CD4-positive, alpha-beta memory T cell (primary cell): ENCODE measurements at places on chromosomes 6 and 20.

GRCh38 chr20:17665756-17666155 is 16.3 kb downstream of the RRBP1 start:
- no peak for DNase-seq

GRCh38 chr6:132814716-132815570 is 574 bp downstream of the RPS12 start:
- DNase-seq = no peak

DNA sequence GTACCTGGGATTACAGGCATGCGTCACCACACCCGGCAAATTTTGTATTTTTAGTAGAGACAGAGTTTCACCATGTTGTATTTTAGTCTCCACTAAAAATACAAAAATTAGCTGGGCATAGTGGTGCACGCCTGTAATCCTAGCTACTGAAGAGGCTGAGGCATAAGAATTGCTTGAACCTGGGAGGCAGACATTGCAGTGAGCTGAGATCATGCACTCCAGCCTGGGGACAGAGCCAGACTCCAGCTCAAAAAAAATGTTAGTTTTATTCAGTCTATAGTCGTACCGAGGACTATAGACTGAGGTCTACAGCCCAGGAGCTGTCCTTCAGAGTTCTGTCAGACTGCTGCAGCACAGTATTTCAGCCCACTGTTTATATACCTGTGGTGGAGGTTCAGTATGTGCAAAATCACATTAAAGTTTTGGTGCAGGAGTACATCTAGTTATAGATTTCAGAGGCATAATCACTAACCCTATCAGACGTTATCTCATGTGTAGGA is 3.6 kb upstream of the CASP8AP2 start:
- DNase-seq = no peak

- DNase-seq = peak; percentile 45
These were observed 76.2 kb downstream of the ATXN1 start for GRCh38 chr6:16684896-16685554.

DNA sequence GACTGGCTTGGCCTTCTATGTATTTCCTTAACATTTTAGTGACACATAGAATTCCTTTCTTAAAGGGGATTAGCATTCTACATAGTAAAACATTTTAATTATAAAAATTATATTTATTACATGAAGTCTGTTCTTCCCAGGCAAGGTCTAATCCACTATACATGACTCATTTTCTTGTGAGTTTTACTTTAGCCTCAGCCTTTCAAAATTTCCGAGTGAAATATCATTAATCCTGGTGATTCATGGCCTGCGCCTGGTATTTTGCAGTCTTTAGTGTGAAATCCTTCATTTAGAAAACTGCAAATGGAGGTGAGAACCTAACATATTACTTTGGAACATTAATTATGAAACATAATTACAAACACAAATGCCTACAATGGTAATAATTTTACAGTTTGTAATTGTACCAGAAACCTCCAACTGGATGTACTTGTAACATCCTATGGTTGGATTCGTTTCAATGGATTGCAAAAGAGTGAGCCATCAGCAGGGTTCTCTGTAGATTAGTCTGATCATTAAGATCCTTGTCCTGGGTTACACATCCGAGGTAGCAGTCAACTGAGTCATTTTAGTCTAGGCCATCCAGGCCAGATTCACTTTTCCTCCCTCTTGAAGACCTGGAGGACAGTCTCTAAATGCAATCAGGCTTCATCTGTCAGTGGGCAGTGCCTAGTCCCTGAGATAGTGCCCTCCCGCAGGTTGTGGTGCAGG is 272.0 kb downstream of the PACRG start:
- DNase-seq = no peak

- DNase-seq = no peak
These were observed 16.5 kb upstream of the NNAT start for GRCh38 chr20:37504404-37505096.

DNA sequence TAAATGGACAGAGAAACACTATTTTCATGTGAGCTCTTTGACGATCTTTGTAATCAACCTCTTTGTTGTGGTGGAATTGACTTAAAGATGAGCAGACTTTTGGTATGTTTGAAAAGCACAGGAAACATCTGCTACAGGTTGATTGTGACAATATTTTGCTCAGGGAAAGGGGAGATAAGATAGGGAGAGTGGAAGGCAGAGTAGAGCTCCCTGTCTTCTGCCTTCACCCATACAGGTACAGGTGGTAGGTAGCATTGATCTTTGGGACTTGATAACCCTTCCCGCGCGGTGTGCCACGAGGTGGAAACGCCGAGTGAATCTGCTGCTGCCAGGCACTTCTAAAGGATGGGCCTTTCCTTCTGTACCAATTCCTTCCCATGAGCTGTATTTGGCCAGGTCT is 183.6 kb downstream of the UTRN start:
- DNase-seq = peak; percentile 35

DNA sequence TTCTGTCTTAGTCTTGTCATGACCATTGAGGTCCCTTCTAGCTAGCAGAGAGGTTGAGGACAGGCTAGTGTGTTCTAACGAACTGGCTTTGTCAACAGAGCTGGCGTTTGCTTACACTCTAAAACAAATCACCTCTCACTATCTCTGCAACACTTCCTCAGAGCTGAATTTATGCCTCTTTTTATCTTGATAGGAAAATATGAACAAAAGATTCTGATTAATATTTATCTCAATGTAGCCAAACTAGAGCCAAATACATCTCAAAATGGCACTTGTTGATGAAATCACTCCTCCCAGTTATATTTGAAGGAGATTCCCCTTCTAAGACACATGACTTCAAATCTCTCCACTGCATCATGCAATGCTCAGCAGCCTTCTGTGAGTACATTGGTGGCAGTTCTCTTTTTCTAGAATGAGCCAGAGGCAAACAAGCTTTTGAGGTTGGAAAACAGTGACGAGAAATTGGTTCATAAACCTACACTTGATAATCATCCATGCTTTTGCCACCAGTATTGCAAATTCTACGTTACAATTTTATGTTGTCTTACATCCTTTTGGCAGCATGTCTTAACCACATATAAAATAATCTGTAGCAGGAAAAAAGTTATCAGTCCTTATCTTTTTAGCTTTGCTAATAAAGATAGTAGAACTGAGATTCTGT is 615.7 kb upstream of the CITED2 start:
- no peak for DNase-seq

GRCh38 chr6:140494321-140495108 is 1120.1 kb upstream of the CITED2 start:
- DNase-seq = no peak

DNA sequence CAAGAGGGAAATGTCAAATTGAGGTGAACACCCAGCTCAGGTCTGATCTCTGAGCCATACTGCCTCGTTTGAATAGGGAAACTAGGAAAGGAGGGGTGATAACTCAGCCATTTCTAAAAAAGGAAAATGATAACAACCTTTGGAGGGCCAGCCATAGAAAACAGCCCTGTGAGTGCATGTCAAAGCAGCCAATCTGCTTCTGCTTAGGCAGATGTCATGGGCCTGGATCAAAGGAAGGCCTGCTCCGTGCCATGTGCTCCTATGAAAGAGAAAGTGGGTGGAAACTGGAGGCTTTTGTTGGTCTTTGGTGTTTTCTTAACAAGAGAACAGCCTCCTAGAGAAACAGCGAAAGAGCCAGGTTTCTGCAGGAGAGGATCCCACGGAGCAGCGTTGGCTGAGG is 428.0 kb downstream of the DHX35 start:
- no peak for DNase-seq

- DNase-seq = no peak
These were observed 26.4 kb upstream of the ADGRG6 start for GRCh38 chr6:142275236-142276006.

GRCh38 chr6:158528826-158529225 is 31.1 kb upstream of the TMEM181 start:
- DNase-seq = no peak

DNA sequence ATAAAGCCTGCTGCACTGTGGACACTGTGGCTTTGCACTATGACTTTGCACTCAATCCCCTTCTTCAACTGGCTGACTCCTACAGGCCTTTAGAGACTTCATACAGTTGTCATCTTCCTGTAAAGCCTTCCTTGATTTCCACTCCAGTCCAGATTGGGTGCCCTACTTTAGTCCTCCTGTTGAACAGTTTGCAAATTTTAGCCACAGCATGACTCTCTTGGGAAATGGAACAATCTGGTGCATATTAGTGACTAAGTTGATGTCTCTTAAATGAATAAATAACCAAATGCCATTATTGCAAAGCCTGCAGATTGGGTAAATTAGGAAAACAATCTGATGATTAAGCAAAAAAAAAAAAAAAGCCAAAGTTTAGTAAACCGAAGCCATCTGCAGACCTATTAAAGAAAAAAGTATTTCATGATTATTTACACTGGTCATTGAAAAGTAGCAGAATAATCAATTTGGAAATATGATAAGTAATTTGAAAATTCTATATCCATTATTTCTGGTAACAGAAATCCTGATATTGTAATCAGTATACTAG is 12.6 kb downstream of the PLCB4 start:
- DNase-seq = no peak

DNA sequence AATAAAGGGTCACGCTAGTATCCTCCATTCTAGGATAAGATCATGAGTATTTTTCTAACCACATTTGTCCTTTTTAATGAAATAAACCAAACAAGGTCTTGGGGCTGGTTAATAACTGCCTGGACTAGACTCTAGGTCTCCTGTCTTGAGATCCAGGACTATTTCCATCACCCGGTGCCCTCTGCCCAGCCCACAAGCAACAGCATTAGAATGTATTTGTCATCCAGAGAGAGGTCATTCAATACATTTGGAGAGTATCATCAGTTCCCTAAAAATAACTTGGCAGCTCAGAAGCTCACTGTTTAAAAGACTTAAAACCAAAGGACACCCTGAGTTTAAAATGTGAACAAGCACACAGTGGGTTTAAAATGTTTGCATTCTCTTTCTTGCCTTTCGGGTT is 4.4 kb upstream of the RBM24 start:
- no peak for DNase-seq

DNA sequence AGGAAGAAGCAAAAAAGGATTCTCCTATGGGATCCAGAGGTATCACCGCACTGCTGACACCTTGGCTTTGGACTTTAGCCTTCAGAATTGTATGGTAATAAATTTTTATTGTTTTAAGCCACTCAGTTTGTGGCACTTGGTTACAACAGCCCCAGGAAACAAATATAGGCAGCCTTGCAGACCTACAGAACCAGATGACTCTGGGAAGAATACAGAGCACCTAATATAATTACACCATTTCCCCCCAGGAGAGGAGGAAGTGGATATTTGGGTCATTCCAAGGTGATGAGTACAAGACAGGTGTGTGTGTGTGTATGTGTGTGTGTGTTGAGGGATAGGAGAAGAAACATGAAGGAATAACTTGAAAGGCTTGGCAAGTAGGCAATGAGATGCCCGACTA is 84.2 kb upstream of the ENPP5 start:
- DNase-seq = no peak

GRCh38 chr6:136344420-136344819 is 54.8 kb upstream of the BCLAF1 start:
- DNase-seq = no peak

GRCh38 chr6:87522686-87523085 is 49.9 kb downstream of the SLC35A1 start:
- DNase-seq = no peak

DNA sequence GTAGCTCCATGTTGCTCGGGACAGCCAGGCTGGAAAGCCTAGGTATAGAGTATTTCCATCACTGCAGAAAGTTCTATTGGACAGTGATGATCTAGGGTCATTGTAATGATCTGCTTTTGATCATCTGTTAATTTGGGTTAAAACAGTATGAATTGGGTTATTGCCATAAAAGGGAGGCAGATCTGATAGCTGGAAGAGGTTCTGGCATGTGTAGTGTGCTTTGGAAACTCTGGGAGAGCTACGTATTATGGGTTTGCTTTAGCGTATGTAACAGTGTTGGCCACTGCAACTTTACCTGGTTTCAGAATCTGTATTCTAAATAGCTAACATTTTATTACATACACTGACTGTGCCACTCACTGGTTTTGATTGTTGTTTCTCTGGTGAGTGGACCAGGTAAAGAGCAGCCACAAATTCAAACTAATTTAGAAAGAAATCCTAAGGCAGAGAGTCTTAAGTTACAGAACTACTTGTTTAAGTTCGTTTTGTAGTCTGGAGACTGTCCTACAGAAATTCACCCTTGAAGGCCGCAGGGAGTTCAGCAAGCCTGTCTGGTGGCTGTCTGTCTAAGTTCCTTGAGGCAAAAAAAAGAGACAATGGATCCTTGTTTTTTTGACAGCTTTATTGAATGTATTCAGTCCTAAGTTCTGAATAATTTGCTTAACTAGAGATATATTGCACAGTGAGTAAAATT is 300.3 kb downstream of the PRL start:
- no peak for DNase-seq

- no peak for DNase-seq
These were observed 26.1 kb upstream of the RIPPLY2 start for GRCh38 chr6:83827050-83827449.

GRCh38 chr6:32943864-32944649 is 3.2 kb upstream of the HLA-DMB start:
- peak; percentile 51 for DNase-seq

DNA sequence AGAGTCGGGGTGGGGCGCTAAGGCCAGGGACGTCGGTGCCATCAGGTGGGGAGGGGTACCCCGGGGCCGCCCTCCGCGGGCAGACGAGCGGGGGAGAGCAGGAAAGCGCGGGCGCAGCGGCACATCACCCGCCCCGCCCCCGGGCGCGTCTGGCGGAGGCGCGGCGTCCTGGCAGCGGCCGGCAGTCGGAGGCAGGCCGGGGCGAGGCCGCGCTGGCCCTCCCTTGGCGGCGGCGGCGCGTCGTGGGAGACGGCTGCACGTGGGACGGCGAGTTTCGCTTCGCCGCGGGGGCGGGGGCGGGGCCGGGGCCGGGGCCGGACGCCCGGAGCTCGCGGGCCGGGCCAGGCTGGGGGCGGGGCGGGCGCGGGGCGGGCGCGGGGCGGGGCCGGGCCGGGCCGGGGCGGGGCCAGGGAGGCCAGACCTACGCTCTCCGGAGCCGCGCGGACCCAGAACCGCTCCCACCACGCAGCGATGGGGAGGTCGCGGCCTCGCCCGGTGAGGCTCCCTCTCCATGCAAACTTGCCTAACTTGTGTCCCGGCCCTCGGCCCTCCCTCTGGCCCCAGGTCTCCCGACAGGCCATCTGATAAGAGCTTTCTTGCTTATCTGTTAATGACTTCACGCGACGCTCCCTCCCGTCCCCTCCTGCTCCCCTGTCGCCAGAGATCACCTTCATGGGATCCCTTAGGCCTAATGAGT is 12.5 kb downstream of the ITPR3 start:
- peak; percentile 55 for DNase-seq

DNA sequence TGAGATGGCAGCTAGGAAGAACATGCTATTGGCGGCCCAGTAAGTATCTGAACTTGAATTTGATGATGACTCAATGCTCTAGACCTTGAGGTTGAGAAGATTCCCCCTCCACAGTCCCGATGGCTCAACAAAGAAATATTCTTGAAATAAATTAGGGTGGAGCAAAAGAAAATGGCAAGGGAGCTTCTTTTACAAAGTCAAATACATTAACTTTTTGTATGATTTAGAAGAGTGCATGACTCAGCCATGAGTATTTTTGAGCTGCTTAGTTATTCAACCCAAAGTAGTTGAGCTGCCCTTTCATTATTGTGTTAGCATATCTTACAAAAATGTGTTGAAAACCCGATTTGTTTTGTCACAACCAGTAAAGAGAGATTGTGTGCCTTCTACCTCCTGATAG is 7.6 kb downstream of the TFAP2C start:
- no peak for DNase-seq

- DNase-seq = no peak
These were observed 4.2 kb upstream of the TFAP2A start for GRCh38 chr6:10418862-10419748.
